ENCODE measurements at places on chromosomes 12 and 14.

DNA sequence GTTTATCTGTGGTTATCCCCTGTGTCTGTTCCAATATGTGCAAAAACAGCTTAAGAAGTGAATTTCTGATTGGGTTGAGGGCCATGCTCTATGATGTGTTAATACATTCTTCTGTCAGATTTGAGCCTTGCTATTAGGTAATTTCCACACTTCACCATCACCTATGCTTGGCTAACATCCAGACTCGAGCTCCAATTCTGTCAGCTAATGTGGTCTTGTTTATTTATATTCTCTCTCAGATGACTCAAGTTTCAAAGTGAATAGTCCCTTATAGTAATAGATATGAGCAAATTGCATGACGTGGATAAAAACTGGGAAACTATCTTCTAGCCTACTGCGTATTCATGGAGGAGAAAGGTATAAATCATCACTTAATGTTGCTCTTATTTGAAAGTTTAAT is 451.3 kb downstream of the SNAPC1 start:
- DNase-seq, result no peak

- no peak for DNase-seq
Observed at GRCh38 chr12:46153268-46153872, 115.5 kb downstream of the SLC38A1 start.

- peak; percentile 89 for DNase-seq
Observed at GRCh38 chr14:102993523-102993922, 63.8 kb downstream of the CDC42BPB start.

DNA sequence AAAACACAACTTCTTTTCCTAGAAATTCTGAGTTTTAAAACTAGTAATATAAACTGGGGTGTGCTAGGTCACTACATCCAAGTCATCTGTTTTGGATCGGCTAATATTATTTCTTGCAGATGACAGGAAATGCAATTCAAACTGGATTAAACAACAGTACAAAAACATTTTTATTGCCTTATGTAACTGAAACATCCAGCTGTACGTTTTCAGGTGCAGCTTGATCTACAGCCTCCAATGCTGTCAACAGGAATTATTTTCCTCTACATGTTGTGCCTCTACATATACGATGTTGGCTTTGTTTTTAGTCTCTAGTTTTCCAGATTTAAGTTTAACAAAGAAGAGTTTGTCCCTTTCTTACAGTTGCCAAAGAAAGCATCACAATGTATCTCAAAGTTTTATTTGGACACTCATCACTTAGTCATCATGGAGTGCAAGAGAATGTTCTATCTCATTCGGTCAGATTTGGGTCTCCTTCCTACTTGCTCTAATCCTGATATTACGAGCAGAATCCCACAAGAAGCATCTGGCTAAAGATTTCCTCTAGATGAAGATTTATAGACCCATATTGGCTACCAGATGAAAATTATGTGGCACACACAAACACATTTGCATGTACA is 326.7 kb downstream of the SLC6A15 start:
- no peak for DNase-seq

DNA sequence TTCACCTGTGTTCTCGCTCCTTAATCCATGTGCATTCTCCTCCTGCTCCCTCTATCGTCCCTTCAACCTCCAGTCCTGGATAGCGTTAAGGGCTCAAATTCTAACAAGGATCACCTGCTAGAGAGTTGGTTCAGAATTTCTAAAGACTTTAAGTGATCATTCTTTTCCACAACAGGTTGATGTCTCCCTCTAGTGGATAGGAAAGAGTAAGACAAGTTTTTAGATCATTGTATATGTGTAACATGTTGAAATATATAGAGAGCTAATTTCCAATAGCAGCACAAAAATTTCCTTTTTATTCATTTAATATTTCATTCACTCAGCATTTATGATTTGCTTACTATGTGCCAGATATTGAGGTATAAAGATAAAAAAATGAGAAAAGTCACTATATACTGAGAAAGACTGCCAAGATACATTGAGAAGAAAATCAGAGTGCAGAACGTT is 9.3 kb upstream of the ESR2 start:
- DNase-seq, result peak; percentile 72

- no peak for DNase-seq
Observed at GRCh38 chr12:96099986-96100385, 64.6 kb upstream of the LTA4H start.

DNA sequence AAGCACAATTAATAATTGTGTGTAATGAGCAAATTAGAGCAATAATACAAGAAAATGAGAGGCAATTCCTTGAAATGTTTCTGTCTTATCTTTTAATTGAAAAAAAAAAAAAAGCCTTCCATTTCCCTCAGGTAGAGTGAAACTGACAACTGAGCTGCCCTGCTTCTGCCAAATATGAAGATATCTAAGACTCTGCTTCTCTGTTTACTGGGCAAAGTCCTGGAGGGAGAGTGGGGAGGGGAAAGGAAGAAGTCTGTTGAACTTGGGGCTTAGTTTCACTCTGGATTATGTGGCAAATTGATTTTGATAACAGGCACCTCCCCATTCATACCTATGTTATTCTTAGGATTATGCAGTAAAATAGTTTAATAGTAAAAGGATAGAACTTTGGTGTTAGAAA is 364.9 kb downstream of the NRXN3 start:
- no peak for DNase-seq

- DNase-seq, result peak; percentile 63
Observed at GRCh38 chr12:119659289-119659897, 8.5 kb upstream of the PRKAB1 start.

GRCh38 chr12:5430641-5431603 is 986 bp upstream of the NTF3 start:
- no peak for DNase-seq

DNA sequence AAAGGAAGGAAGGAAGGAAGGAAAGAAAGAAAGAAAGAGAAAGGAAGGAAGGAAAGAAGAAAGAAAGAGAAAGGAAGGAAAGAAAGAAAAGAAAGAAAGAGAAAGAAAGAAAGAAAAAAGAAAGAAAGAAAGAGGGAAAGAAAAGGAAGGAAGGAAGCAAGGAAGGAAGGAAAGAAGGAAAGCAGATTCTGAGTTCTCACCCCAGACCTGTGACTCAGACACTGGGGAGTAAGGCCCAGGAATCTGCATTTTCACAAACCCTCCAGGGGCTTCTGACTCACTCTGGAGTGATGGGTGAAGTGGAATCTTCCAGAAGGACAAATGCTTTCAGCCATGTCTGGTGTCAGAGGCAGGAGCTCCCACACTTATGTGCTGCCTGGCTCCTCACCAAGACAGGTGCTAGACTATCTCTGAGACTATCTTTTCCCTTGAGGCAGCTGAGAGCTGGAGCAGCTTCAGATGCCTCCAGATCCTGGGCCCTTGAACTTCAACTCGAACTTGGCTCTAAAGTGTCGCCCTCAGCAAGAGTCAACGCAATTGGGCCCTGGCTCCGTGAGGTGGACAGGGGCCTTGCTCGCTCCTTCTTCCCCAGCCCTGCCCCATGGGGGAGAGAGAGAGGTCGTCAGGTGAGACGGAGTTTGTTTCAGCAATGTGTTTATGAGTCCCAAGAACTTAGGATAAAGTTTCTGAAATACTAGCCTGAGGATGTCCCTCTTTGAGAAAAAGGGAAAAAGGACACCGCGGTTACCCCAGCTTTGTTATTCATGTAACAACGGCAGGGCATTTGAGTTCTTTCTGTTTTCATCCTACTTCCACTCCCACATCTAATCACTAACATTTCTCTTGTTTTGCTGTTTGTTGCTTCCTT is 19.8 kb upstream of the SCARB1 start:
- no peak for DNase-seq

- no peak for DNase-seq
Observed at GRCh38 chr12:48972213-48972951, 847 bp upstream of the WNT10B start.

GRCh38 chr12:123096741-123097140 is 54.1 kb downstream of the PITPNM2 start:
- DNase-seq, result no peak

DNA sequence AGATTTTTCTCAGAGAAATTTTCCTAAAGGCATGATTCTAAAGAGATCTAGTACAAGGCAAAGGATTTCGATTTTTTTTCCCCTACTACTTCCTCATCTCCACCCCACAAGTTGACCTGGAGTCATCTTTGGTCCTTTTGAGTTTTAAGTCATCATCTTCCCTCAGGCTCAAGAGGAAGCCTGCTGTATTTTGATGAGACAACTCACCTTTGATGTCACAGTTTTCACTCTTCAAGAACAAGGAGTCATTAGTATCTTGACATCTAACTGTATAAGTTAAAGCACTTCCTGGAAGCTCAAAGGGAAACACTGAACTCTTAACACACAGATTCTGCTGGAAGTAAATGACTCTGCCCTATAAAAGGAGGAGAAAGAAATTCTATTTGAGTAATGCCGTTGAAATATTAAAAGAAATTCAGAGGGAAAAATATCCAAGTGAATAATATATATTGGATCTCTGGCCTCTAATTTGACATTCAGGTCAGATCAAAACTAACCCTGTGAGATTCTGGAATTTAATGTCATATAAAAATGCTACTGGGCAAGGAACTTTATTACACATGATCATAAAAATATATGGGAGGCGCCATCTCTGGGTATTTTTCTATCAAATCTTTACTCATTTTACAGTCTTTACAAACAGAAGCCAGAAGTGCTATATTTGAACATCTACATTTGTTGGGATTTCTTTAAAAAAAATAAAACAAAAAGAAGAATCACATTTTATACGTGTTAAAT is 435.0 kb downstream of the NRXN3 start:
- no peak for DNase-seq

DNA sequence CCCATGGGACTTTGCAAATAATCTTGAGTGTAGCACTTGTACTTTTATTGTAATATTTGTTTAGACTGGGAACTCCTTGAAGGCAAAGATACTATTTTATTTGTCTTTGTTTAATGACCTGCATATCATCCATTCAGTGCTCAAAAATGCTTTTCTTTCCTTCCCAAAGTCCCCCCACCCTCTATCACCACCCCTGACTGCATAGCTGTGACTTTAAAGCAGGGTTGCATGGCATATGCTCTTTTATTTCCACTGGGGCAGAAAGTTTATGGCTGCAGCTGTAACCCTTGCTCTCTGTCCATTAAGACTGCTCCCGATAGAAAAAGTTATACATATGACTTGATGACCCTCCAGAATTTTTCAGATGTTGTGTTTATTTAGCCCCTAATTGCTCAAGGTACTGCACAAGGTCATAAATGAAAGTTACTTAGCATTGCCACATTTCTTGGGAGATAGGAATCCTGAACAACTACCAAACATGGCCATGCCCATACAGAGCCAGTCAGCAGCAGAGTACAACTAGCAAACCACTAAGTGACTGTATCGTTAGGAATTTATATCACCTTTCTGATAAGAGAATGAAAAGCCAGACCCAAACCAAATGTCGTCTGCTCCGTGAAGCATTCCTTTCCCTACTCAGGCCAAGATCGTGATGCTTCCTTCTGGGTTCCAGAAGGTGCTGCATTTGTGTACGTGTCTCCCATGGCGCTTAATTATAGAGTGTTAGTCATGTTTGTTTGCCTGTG is 114.3 kb downstream of the DIP2B start:
- DNase-seq, result peak; percentile 97

Measured in LoVo (cell line).